ENCODE measurements at places on chromosomes 13 and 19.

DNA sequence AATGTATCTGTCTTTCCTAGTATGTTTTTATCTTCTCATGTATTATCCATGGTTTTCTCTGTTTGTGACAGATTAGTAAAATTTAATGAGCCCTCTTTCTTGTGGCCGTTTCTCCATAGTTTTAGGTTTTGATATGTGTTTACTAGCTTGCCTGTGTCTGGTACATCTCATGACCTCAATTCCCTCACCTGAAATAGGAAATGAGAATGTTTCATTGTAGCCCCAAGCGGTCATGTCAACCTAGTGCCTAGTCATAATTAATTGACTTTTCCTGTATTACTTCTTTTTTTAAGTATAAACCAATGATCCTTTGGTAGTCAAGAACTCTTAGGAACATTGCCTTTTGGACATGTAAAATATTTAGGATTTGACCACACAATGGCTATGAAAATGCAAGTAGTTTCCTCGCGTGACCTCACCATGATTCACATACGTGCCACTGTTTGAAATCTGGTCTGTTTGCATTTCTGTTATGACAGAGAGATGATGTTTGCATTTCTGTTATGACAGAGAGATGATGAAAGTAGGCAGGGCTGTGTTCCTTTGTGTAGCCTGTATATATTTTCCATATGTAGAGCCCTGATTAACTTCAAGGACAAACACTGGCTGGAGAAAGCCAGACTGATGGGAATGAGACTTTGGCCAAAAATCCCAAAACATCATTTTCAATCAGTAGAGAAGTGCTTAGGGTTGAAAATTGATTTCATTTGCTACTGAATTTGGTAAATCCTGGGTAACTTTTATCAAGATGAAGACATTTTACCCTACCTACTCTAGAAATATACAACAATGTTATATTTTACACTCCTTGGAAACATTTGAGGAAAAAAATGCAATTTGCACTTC, 104.8 kb downstream of the TNFRSF19 start:
- DNase-seq: no peak

GRCh38 chr13:27523346-27524073, 73.1 kb upstream of the MTIF3 start:
- no peak for DNase-seq

DNA sequence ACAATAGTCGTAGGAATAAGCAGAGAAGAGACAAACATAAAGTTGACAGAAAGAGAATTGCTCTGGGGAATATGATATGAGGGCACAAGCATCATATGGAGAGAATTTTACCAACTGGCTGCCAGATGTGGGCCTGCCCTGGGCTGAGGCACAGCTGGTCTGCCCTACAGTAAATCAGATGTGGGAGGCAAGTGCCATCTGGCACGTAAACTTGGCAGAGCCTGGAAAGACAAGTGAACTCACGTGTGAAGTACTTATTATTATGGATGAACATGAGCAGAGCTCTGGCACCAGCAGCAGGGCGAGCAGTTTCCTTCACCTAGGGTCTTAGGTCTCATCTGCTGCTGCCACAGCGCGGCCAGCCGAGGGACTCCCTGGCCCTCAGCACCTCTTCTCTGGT, 20.6 kb downstream of the PCDH8 start:
- no peak for DNase-seq

DNA sequence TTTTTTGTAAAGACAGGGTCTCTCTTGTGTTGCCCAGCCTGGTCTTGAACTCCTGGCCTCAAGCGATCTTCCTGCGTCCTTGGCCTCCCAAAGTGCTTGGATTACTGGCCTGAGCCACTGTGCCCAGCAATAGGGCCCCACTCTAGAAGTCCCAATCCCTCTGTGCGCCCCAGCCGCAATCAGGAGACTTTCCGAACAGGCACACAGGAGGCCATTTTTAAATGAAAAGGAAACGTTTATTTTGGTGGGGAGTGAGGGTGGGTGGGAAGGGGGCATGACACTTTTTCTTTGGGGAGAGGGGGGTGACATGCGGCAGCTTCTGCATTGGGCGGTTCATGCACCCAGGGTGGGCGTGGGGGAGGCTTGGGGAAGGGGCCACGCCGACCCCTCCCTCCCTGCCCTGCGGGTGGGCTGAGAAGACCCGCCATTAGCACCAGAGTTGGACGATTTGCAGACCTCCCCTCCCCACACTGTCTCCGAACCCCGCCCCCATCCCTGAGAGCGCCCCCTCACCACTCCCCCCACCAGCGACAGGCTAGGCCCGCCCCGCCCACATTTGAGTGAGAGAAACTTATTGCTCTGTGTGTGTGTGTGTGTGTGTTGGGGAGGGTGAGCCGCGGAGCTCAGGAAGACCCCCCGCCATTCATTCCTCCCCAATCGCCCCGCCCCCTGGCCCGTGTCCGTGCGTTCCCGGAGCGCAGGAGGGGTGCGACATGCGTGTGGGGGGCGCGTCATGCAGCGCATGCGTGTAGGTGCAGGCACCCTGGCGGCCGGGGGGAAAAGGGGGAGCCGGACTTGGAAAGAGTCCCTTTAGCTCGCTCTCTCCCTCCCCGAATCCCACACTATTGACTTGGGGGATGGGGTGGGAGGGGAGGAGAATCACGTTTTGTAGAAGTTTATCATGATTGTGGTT, 17.2 kb downstream of the KCNC3 start:
- no peak for DNase-seq

GRCh38 chr19:28426730-28427225, 786.2 kb downstream of the UQCRFS1 start:
- DNase-seq: no peak

- DNase-seq: no peak
These were observed 25.5 kb upstream of the SLC1A5 start for GRCh38 chr19:46813839-46814358.

DNA sequence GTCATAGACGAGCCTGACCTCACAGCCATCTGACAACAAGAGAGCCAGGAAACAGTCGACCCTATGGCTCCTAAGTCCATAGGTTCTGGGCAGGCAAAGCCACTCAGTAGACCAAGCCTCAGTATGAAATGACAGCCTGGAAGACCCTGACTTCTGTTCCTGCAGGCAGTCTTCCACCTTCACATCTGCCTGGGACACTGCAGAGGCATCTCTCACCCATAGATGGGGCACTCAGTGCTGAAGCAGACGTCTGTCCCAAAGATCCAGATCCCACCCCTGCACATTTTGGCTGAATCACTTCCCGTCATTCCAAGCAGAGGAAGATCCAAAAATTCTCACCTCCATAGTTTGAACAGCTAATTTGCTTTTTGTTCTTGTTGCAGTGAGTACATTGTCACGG, 139.3 kb upstream of the ZNF507 start:
- DNase-seq: no peak

DNA sequence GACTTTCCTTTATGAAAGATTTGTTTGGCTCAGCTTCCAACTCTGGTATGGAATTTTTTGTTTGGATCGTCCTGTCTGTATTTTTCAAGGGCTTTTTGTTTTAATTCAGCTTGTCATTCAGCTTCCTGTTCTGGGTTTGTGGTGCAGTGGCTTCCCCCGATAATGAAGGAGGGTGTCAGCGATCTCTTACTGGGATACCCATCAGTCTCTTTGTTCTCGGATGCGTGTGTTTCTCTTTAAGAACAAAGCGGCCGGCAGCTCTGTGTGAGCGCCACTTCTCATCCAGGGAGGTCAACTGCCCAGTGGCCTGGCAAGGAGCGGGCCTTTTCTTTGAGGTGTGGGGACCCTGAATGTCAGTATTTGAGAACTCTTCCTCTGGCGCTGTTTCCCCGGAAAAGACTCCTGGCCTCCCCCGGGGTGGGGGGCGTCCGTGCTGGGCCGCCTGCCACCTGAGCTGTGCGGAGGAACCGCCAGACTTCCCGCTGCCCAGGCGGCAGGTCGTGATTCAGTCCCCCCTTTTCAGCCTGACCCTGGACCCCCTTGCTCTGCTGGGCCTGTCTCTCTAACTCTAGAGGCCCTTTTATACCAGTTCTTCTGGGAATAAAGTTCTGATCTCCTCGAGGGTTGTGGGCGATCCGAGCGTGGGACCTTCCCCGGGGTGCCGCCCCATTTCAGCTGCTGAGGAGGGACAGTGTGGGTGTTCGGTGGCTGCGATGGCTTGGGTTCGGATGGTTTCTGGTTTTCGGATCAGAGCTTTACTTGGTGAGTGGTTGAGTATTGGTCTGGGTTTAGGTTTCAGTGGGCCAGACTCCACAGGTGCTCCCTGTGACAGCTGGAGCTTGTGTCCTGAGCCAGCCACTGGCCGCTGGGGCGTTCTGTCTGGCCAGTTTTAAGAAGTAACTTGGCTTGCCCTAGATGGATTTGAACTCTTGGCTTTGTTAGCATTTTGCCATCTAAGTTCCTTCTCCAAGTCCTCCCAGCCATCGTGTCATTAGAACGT, 3.4 kb downstream of the SF3A2 start:
- no peak for DNase-seq

DNA sequence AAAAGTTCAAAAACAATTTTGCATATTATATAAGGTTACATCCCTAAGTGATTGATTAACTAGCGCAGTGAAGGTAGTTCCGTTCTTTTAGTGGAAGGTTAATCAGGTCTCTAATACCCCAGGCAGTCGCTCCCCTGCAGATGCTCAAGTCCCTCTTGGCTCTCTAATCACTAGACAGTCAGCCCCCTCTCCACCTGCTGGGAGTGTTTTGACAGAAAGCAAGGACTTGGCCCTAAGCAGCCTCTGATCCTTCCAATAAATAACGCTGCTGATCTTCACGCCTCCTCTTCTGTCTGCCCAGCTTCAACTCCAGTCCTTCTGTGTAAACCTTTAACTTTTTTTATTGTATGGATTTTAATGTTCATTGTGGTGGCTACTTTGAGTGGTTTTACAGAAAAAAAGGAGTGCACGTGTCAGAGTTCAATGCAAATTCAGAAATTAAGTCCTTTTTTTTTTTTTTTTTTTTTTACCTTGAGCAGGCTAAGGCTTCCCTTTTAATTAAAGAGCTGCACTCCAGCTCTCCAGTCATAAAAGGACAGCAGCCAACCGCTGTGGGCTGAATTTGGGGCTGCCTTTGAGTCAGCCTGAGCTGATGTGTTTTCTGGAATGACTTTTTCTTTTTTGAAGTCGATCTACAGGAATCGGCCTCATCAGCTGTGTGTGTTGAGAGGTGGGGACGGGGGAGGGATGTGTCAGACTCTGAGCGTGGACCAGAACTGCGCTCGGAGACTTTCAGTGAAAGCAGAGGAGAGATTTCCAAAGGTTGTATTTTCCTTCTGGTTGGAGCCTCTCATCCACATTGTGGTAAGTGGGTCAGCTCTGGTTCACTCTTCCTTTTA, 33.8 kb upstream of the MYO16 start:
- no peak for DNase-seq

DNA sequence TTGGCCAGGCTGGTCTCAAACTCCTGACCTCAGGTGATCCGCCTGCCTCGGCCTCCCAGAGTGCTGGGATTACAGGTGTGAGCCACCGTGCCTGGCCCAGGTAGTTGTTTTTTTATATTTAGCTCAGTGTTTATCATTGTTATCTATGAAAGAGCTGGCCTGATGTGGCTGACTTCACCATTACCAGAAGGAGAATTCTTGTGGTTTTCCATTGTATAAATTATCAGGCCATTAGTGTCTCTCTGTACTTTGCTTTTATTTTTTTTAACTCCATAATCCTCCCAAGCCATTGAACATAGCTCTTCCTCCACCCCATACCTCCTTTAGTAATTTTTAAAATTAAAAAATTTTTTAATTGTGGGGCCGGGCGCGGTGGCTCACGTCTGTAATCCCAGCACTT, 24.2 kb downstream of the CERS4 start:
- DNase-seq: no peak

All from activated CD8-positive, alpha-beta memory T cell treated with anti-CD3 and anti-CD28 coated beads for 24 hours (primary cell).